ENCODE measurements at places on chromosomes 4 and X. TPM values are rescaled to one million over a fixed set of nuclear protein-coding genes. Genes with fewer than 3 reads are reported as not detected.

DNA sequence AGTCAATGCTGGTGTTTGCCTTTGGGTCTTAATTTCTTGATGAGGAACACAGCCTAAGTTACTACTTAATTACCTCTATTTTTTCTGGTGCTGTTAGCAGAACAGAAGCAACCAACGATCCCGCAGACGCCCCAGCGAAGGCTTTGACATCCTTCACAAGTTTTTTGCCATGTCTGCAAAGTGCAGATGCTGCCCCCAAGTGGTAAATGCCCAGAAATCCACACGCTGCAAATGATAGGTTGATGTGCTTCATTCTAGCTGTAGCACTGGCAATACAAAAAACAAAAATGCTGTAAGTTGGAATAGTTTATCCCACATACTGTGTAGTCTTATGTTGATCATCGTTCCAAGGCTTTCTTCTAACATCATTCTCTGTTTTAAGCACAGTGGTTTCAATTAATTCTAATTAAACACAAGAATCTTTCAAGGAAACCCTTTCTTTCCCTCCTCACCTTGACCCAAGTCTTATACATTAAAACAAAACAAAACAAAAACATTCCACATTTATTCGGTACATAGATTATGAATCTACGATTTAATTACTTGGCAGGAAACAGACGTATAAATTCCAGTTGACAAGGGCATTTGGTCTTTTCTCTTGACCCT, 1.2 kb downstream of the PNPLA4 start:
- peak; percentile 37 for DNase-seq

DNA sequence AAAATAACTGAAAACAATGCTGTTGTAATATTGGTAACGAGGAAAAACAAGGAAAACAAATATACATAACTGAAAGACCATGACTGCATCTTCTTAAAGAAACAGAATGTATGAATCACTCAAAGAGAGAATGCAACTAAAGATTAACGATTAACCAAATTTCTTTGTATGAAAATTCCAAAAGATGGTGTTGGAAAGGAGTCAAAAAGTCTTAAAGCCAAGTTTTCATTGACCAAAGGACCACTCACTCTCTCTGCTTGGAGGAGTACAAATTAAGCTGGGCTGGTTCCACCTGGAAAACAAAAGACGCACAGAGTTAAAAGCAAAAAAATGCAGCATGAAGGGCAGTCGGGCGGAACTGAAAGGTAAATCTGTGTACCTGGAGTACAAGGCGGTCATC, 1.8 kb downstream of the DCAF12L1 start:
- DNase-seq = no peak

DNA sequence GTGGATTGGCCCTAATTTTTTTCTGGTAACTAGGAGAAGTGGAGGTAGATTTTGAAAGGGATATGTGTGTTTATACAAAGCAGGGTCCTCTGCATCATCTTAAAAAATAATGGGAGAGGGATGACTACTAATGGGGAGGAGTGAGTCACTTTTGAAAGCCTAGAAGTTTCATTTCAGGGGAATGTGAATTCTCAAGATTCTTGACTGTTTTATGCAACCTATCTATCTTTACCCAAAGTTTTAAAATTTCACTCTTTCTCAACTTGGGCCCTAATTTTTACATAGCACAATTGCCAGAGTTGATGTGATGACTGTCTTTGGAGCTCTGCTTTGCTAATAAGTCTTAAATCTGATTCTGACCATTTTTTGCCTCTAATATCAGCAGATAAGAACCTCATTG, 445.2 kb downstream of the GRXCR1 start:
- peak; percentile 72 for DNase-seq

DNA sequence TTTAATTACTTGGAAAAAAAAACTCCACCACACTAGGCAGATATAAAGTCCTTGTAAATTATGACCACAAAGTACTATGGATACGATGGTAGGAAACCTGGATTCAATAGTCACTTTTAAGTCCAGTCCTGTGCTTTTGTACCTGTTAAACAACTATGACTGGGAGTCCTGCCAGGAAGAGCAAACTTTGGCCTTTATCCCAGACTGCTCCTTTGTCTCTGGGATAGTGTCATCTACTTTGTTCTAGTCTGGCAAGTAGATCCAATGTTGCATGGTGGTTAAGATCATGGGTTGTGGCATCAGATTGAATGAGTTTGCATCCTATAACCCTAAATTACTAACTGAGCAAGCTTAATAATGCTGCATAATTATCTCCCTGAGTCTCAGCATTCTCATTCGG, 175.3 kb upstream of the FGF13 start:
- peak; percentile 38 for DNase-seq

- DNase-seq = no peak
Measured at GRCh38 chrX:12241026-12241425, 102.8 kb downstream of the FRMPD4 start.

Gene MAGEA1
- total RNA-seq = not detected

Gene INTS6L
- 8.7 TPM for total RNA-seq

DNA sequence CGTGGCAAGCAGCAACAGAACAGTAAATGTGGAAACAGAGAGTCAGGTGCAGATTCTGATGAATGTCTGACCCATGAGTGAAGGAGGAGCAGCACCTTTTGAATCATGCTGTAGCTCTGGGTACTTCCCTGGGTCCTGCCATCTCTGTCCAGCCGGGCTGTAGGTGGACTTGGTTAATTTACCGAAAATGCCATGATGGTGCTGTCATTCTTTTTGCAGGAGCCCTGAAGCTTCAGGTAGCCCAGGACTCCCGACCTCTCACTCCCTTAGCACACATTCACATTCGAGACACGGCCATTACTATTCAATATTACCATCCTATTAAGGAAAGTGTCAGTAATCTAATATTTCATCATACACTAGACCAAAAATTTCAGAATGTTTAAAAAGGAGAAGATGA, 320.9 kb downstream of the STK32B start:
- no peak for DNase-seq

DNA sequence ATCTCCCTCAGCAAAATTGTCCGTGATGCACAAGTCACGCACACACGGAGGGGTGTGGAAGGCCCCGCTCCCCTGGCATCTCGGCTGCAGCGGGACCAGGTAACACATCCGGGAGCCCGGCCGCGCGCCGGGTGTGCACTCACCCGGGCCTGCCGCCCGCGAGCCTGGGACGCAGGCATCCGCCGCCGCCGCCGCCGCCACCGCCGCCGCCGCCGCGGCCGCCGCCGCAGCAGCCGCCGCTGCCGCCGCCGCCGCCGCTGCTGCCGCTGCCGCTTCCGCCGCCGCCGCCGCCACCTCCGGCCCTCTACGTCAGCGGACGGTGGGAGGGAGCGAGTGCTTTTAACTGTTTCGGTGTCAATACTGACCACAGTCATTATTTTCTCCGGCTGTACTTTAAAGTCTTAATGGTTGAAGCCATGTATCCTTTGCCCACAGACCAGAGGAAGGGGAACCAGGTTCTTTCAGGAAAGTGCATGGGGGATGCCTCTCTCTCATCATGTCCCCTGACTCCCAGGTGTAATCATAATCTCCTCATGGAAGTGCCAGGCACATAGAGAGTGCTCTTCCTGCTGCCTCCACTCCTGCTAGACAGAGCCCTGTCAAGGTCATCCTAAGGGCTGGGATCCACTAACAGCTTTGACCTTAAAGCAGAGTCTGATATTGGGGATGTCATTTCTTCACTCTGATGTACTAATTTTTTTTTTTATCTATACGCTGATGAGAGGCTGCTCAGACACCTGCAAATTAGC, 38.0 kb downstream of the MAGEE2 start:
- no peak for DNase-seq

DNA sequence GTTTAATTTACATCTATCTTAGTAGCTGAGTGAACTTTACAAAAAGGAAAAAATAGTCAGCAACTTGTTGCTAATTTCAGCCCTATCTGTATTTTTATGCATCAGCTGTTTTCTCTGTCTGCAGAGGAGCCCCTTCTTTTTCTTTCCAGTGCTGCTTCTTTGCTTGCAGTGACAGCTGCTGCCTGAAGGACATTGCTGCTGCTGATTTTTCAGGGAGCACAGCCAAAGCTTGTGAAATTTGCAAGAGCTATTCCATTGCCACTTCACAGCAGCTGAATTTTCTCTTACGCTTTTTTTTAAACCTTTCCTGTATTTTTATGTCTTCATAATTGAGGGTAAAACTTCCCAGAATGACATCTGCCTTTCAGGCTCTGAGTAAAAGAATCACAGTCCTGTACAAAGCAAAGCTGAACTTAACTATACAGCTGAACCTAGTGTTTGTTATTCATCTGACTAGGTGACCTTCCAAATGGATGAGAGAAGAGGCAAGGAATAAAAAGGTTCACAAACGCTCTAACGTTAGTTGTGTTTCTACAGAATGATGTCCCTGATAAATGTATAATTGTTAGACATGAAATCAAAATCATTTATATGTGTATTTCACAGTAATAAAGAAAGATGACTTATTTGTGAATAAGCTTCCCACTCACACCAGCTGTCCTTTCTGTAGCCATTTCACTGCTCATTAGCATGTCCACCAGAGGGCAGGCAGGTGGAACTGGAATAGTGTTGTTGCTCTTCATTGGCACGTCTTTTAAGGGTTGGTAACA, 541.4 kb downstream of the ADGRL3 start:
- no peak for DNase-seq

Gene VEGFD
- total RNA-seq = not detected

Gene NLGN3
- 0.84 TPM for total RNA-seq

GRCh38 chrX:111284631-111285293, 14.5 kb upstream of the CAPN6 start:
- no peak for DNase-seq

GRCh38 chr4:41125558-41126311, 88.6 kb downstream of the APBB2 start:
- DNase-seq = no peak

GRCh38 chr4:84099599-84099998, 399.5 kb downstream of the NKX6-1 start:
- DNase-seq = peak; percentile 26

GRCh38 chr4:87912164-87913004, 63.1 kb upstream of the SPP1 start:
- DNase-seq = no peak

DNA sequence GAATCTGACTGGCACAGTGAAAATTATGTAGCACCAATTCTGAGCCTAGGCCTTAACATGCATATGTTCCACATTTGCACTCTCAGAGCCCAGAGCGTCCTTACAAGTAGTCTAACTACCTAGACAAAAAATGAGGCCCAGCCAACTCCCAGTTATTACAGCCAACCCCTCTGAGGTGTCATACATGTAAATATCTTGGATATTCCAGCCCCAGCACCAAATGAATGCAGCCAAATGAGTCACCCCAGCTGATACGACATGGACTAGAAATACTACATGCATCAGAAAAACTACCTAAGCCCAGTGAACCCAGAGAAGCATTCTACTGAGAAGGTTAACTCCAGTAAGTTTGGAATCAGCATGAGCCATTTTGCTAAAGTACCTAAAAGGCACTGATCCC, 145.1 kb downstream of the STPG2 start:
- no peak for DNase-seq

Gene CEP44
- total RNA-seq = 12.0 TPM

Gene SSX4B
- not detected for total RNA-seq

DNA sequence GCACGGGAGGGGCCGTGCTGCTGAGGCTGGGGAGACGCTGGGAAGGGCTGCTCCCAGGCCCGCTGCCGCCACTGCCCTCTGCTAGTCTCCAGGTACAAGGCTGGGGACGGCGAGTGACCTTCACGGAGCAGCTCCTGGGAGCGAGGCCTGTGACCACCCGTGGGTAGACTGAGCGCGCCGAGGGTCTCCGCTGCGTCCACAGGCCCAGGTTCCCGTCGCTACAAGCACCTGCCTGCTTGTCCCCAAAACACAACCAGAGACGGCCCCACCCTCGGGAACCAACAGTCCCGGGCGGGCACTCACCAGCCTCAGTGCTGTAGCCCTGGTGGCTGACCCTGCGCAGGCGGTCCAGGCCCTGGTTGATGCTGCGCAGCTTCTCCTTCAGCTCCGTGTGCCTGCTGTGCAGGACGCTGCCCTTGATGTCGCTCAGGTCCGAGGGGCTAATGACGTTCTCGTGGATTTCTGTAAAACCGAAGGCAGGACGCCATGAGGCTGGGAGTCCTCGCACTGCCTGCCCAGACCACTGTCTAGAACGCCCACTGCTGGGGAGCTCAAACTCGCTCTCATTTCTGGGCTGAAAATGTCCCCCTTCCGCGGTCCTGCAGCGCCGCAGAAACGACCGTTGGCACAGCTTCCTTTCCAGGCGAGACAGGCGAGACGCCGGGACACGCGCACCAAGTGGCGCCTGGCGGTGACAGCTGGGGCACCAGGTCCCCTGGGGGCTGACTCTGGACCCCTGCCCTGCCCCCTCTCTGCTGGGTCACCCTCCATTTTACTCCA, 14.3 kb downstream of the LRPAP1 start:
- no peak for DNase-seq

Gene EFHC2
- not detected for total RNA-seq

DNA sequence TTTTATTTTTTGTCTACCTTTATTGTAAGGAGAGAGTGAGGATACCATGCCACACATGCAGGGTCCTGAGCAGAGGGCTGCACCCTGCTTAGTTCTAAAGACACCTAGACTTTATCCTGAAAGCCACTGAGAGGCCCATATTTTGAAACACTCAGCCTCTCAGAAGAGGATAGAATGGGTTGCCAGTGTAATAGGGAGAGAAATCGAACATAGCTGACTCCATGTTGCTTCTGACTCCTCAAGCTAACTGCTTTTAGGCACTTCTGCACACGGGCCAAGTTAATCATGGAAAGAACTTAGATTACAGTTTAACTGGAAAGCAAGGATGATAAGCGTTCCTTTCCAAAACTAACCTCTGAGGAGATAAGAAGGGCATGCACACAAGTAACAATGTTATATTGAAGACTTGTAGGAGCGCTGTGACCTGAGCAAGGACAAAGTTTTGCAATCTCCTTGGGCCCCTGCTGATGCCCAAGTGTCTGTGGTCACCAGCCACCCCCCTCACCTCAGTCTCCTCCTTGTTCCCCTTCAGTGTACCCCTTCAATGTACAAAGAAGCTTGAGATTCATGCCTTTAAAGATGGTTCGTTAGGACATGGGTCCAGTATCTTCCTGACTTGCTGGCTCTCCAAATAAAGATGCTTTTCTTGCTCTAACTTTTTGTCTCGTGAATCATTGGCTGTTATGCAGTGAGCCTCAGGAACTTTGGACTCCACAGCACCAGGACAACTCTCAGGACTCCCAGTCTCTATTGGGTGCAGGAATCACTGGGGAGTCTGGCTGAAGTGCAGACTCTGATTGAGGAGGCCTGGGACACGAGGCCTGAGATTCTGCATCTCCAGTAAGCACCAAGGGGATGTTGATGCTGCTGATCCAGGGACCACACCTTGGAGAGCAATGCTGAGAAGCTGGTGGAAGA, 25.4 kb upstream of the CD99 start:
- DNase-seq = no peak

DNA sequence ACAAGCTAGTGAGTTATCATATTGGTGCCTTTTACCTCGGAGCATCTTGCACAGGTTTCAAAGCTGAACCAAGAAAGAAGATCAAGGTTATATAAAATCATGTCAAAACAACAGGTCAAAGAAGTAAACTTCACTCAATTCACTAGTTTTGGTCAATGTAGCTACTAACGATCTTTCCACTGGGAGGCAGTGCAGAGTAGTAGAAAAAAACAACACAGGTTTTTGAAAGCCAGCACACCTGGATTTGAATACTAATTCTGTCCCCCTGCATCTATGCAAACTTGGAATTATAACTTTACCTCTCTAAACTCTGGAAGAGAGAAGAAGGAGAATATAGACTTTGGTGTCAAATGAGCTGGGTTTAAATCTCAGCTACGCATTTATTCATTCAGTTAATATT, 266.1 kb downstream of the GRIA3 start:
- DNase-seq = no peak

Gene DCAF4L1
- 0.29 TPM for total RNA-seq

GRCh38 chr4:176011529-176011928, 54.1 kb upstream of the WDR17 start:
- peak; percentile 46 for DNase-seq

Data from astrocyte (in vitro differentiated cells and primary cell).